LoVo (cell line): ENCODE measurements at places on chromosomes 12 and 14.

- DNase-seq: no peak
These were observed 158.8 kb downstream of the TMTC3 start for GRCh38 chr12:88300931-88301330.

DNA sequence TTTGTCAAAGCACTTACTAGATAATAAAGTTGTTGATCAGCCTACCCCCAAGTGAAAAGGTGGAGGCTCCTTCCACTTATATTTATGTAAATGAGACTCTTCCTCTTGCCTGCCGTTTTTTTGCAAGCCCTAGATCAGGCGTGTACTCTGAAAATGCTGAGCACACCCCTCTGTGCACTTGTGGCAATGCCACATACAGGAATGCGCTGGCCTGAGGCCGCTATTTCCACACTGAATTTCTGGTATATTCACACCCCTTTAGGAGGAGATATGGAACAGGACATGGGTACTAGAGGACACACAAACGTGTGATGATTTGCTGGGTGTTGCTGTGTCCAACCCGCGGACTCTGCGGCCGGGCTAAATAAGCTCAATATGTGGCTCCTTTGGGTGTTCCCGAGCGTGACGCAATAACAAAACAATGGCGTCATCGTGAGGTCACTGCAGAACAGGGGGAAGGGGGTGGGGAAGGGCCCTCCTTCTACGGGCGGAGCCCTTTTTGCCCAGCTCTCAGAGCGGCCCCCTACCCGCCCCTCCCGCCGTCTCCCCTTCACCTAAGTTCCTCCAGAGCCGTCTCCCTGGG is 554 bp upstream of the TSPAN31 start:
- DNase-seq: peak; percentile 85

DNA sequence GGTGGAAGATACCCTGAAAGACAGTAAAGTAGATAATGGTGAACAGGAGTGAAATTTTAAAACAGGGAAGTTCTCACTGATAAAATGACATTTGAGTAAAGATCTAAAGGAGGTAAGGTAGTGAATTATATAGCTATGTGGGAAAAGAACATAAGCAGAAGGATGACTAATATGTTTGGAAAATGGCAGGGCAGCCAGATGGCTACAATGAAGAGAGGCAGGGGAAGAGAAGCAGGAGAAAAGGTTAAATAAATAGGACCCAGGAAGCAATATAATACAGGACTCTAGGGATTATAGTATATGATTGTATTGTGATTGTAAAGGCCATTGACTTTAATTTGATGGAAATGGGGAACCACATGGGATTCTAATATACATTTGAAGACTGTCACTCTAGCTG is 33.0 kb downstream of the SCFD1 start:
- no peak for DNase-seq

- no peak for DNase-seq
These were observed 15.4 kb upstream of the SMCO2 start for GRCh38 chr12:27431185-27431584.

- no peak for DNase-seq
These were observed 120.1 kb downstream of the ASCL4 start for GRCh38 chr12:107894589-107894988.

DNA sequence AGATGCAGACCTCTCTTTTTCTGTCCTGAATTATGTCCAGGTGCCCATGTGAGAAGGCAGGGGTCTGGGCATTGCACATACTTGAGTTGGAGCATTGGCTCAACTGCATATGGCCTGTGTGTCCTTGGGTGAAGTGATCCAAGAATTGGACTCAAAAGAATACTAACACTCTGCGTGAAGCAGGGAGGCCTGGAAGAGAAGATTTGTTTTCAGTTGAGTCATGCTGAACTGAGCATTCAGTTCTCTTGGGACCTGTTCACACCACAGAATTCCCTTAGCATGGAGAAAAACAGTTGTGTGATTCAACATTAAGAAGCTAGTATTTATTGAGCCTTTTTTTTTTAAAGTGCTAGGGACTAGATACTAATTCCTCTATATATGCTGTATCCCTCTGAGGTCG is 164.7 kb upstream of the TBX3 start:
- DNase-seq: no peak

DNA sequence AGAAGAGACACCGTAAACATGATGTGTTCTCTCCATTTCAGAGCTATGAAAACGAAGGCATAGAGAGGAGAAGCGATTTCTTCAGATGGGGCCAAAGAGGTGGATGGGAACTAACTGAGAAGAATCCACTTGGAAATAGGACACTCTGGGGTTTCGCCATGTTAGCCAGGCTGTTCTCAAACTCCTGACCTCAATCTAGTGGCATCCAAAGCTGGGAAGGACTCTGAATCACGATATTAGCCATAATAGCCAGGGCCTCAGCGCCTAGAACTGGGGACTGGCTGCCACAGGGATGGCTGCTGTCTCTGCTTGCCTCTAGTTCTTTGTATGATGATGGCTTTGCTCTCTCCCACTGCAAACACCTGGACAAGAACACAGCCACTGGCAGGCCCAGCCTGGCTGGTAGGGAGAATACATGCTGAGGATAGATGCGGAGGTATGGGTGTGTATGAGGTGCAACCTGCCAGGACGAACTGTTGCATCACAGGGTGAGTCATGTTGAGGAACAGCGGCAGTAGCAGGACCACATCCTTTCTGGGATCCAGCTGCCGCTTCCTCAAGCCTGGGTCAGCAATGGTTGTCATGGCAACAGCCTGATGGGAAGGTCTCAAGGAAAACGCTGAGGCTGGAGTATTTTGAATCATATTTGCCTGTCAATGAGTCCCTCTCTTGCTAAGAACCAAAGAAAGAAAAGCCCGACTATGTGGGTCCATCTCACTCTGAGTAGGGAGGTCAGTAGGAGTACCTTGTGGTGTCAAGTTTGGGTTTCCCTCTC is 31.1 kb downstream of the CCDC177 start:
- DNase-seq: peak; percentile 59

GRCh38 chr12:19008102-19008501 is 121.4 kb upstream of the PLEKHA5 start:
- DNase-seq: no peak

DNA sequence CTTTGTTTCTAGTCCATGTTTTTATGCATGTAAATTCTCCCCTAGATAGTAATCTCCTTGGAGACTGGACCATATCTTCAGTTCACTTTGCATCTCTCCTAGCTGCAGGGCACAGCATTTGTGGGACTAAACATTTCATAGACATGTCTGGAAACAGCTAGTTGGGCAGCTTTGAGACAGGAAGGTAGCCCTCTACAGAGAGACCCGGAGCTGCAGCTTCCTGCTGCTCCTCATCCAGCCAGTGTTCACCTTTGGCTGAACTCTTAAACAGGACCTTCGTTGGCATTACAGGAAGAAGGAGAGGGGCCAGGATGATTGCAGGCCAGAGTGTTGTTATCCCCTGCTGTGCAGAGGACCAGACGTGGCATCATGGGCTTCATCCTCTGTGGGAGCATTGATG is 52.9 kb downstream of the GNS start:
- DNase-seq: no peak

GRCh38 chr14:31560759-31561154 is 447 bp upstream of the NUBPL start:
- peak; percentile 5 for DNase-seq

- no peak for DNase-seq
These were observed at the start of gene RAB35 for GRCh38 chr12:120116441-120116791. RAB35 (minus strand) TSS chr12:120116753; CDS start chr12:120116650, 103 bp downstream.

- no peak for DNase-seq
These were observed 8.4 kb downstream of the ACIN1 start for GRCh38 chr14:23086565-23086964.

GRCh38 chr12:26134540-26134939 is 9.7 kb upstream of the BHLHE41 start:
- DNase-seq: no peak

DNA sequence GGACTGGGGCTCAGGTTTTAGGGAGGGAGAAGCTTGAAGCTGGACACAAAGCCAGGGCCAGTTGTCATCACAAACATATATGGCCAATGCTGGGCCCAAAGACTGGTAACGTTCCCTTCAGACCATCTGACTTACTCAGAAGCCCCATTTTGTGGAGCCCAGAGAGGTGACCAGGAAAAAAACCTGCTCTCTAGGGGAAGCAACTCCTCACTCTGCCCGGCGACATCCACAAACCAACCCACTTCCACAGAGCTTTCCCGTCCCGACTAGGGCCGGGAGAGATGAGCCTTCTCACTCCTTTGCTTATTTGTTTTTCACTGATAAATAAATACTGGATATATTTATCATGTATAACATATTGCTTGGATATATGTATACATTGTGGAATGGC is 180.9 kb upstream of the RTL1 start:
- no peak for DNase-seq

- DNase-seq: no peak
These were observed 327.5 kb upstream of the DIO2 start for GRCh38 chr14:80538633-80539375.

GRCh38 chr12:17640615-17641014 is 449.4 kb downstream of the RERGL start:
- no peak for DNase-seq

DNA sequence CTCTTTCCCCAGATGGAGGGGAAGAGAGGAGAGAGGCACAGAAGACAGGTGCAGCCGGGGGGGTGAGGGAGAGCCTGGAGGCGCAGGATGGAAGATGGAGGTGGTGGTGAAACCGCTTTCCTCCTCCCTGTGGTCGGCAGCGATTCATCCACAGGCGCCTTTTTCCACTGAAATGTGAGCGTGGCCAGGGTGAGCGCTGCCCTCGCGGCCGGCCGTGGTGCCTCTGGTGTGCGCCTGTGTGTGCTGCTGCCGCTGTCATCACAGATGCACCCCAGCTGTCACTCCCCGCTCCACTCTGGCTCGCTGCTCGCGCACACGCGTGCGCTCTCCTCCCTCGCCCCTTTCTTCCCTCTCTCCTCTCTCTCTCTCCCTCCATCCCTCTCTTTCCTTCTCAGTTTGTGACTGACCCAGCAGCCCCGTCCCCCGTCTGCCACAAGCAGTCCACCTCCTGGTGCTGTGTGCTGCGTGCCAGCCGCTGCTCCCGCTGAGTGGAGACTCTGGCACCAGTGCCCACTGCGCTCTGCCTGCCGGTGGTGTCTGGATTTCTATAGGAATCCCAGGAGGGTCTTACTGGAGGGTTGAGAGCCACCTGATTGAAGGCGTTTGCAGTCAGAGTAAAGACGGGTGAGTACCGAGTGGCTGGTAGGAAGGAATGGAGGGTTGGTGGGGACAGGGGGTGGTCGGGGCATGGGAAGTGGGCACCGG is at the start of gene LRTM2:
LRTM2 (plus strand) TSS at position 375 of the 705 bp plus-strand sequence. CDS start 7,584 bp downstream, outside the sequence.
- DNase-seq: no peak

DNA sequence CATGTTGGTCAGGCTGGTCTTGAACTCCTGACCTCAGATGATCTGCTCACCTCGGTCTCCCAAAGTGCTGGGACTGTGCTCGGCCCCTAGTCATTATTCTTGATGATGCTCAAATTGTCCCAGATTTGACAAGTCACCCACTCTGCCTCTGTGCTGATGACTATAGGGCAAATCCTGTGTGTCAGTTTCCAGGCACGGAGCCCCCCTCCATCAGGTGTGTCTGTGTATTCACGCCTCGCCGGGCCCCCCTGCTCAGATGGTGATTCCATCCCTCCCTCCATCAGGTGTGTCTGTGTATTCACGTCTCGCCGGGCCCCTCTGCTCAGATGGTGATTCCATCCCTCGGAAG is 4.3 kb upstream of the GPR132 start:
- DNase-seq: no peak

DNA sequence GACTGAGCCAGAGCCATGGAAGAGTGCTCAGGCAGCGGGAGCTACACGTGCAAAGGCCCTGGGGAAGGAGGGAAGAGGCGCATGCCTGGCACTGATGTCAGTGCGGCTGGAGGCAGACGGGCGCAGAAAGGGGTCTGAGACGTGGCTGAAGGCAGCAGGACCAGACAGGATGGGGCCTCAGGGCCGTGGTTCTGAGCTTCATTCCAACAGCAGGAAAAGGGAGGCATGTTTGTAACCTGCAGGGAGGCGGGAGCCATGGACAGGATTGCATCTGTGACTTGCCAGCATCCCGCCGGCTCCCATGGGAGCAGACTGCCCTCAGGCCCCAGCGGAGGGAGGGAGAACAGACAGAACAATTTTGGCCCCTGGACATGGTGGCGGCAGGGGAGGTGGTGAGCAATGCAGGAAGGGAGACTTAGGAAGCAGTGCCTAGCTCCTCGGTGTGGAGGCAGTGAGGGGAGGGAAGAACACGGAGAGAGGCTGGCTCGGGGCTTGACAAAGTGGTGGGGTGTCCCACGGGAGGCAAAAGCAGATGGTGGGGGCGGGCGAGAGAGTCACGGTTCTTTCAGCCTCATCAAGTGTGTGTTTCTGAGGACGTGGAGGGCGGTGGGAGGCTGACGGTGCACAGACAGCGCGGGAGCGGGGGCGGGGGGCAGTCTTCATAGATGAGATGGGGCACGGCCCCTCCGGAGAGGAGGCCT is 33.3 kb upstream of the INF2 start:
- DNase-seq: no peak

DNA sequence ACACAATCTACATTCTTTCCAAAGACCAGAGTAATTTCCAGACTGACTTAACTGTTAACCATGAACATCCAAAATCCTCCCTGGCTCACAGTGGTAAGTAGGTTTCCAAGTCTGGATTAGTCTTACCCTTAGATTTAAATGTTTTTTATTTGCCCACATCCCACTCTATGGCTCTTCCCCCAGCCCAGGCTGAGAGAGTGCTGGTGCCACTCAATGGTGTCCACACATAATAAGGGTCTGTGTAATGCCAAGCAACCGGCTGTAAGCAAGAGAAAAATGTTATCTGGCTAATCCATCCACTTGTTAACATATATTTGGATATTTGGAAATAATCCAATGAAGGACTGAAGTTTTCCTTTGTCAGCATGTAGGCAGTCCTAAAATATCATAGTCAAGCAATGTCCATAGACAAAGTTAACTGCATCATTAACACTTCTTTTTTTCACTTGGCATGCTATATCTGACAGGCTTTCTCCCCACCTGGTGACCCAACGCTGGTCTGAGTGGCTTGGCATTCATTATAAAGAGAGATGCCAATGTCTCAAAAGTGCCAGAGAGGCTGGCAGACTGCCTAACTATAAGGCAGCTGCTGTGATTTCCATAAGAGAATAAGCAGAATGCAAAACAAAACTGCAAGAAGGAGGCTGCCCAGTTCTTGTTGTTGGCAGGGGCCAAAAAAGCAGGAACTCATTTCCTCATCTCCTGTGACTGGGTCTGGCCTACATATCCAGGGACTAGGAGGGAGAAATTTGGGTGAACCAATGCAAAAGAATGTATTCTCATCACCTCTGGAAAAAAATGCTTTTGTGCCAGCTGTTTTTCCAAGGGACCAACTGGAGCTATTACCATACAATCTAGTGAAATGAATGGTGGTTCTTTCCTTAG is 13.9 kb upstream of the HOXC13 start:
- DNase-seq: no peak

GRCh38 chr12:126569706-126570105 is 1504.5 kb downstream of the AACS start:
- DNase-seq: no peak

DNA sequence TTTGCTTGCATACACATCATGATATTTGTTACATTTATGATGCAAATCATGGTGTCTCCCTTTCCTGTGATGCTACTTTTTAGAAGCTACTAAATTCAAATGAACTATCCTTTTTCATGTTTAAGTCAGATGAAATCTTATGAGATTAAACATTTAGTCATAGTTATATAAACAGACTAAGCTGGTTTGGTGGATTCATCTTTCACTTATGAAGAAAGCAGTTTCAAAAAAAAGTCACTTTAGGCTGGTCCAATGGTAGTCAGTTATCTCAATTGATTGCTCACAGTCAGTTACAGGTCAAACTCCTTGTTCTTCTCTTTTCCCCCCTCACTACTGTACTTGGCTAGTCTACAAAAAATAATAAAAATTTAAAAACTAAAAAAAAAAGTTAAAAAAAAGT is 19.7 kb downstream of the SYCP3 start:
- DNase-seq: no peak
